ENCODE measurements at places on chromosomes 1 and 21. TPM values are rescaled to one million over a fixed set of nuclear protein-coding genes. Genes with fewer than 3 reads are reported as not detected.
A peak's percentile ranks its signal among the peaks of the same experiment; 100 is the strongest.

- H3K27ac ChIP-seq = no peak overlapping the region
- no peaks in the 10 kb centered on the region for H3K36me3 ChIP-seq
- H3K27me3 ChIP-seq = no peaks in the 10 kb centered on the region
- H3K4me3 ChIP-seq = no peak overlapping the region
Observed at GRCh38 chr1:10960411-10961299, 51.8 kb upstream of the TARDBP start.

DNA sequence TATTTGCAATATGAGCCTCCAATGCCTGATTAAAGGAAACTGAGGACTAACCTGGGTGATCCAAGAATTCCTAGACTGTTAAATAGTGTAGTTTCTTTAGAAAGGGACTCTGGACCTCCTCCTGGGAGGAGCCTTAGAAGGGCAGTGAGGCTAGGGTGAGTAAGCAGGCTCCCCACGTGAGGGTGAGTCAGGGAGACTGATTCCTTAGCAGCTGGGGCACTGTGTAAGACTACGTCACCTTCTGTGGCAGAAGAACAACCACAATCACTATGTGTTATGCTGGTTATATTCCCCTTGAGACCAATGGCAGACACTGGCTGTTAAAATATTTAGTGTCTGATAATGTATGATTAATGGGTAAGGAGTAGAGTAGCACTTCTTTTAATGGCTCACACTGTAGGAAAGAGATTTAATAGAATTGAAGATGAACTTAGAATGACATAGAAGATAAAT is 53.3 kb upstream of the SYT14 start:
- H3K4me1 ChIP-seq = no peaks in the 10 kb centered on the region
- H3K27ac ChIP-seq = no peak overlapping the region
- H3K36me3 ChIP-seq = no peaks in the 10 kb centered on the region
- no peak overlapping the region for H3K4me3 ChIP-seq
- no peaks in the 10 kb centered on the region for H3K27me3 ChIP-seq

DNA sequence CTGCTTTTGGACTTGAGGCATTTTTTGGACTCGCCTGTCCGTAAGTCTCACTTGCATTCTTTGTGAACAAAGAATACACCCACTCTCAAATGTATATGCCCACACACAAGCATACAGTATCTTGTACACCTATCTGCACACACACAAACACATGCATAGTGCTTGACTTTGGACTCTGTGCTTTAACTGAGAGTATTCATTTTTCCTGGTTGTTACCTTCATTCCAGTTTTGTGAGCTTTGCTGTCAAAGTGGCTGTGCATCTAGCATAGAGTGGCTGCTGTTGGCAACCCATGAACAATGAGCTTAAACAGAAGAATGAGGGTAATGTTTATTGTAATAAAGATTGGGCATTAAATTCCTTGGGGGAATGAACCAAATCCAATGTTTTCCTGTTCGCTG is 199.0 kb downstream of the PDE4B start:
- DNase-seq = peak; percentile 27
- H3K4me3 ChIP-seq = no peak overlapping the region
- no peak overlapping the region for H3K27ac ChIP-seq
- no peaks in the 10 kb centered on the region for H3K27me3 ChIP-seq
- no peaks in the 10 kb centered on the region for H3K4me1 ChIP-seq

GRCh38 chr1:30312226-30312625 is 411.2 kb downstream of the MATN1 start:
- H3K4me3 ChIP-seq = no peak overlapping the region
- no peak overlapping the region for H3K27ac ChIP-seq
- no peak for DNase-seq
- H3K36me3 ChIP-seq = no peaks in the 10 kb centered on the region
- H3K4me1 ChIP-seq = no peaks in the 10 kb centered on the region

Gene CD5L
- total RNA-seq = 0.19 TPM

Gene USH2A
- total RNA-seq = 0.06 TPM

Measured in kidney (tissue), 22 donors.